Activated naive CD4-positive, alpha-beta T cell treated with anti-CD3 and anti-CD28 coated beads, Interleukin-2, amount 50 U/mL, for 72 hours (primary cell): ENCODE measurements at places on chromosomes 7 and 10.
A peak's percentile ranks its signal among the peaks of the same experiment; 100 is the strongest.

DNA sequence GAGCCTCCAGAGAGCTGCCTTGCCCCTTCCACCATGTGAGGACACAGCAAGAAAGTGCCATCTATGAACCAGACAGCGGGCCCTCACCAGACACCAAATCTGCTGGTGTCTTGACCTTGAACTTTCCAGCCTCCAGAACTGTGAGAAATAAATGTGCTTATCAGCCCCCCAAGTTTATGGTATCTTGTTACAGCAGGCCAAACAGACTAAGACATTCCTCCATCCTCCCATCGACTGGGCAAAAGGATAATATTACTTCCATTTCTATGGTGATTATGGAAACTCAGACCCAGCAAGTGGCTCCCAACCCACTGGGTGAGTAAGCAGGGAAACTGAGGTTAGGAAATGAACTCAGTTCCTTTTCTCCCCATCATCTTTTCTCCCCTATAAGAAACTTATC is 288.4 kb downstream of the KCNMA1 start:
- no peak for DNase-seq

GRCh38 chr10:64586934-64587503 is 1065.8 kb downstream of the REEP3 start:
- DNase-seq = no peak

GRCh38 chr7:111132833-111133232 is 41.9 kb downstream of the LRRN3 start:
- DNase-seq = no peak

DNA sequence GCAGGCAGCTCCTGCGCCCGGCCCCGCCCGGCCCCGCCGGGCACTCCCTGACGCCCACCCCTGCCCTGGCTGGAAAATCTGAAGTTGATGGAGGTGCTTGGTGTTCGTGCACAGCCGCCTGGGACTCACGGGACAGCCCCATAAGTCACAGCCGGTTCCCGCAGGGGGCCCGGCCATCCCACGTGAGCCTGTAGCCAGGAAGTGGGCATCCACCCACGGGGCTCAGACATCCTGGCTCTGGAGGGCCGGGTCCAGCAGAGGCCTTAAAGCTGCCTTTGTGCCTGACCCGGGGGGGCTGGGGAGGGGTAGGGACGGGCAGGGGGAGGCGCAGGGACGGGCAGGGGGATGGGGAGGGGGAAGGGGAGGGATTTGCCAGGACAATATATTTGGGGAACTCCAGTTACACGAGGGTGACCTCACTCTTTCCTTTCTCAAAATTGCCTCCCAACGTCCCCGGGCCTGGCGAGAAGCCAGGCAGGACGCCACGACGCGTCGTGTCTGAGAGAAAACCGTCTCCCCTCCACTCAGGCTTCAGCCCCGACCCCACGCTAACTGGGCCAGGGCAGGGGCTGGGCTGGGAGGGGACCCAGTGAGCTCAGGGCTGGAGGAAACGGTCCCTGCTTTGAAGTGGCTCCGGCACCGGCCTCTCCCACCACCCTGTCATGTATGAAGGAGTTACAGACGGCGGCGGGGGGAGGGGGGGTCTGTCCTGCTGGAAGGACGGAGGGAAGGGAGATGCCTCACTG is 82.1 kb upstream of the PDGFA start:
- peak; percentile 83 for DNase-seq

- DNase-seq = no peak
These were observed 362.9 kb downstream of the GFRA1 start for GRCh38 chr10:115909962-115910731.

- no peak for DNase-seq
These were observed 15.4 kb downstream of the PTPRN2 start for GRCh38 chr7:158572000-158572828.

GRCh38 chr10:43203448-43204041 is 63.3 kb downstream of the RASGEF1A start:
- peak; percentile 54 for DNase-seq

- DNase-seq = no peak
These were observed 94.1 kb upstream of the PCBD1 start for GRCh38 chr10:70982443-70982842.

DNA sequence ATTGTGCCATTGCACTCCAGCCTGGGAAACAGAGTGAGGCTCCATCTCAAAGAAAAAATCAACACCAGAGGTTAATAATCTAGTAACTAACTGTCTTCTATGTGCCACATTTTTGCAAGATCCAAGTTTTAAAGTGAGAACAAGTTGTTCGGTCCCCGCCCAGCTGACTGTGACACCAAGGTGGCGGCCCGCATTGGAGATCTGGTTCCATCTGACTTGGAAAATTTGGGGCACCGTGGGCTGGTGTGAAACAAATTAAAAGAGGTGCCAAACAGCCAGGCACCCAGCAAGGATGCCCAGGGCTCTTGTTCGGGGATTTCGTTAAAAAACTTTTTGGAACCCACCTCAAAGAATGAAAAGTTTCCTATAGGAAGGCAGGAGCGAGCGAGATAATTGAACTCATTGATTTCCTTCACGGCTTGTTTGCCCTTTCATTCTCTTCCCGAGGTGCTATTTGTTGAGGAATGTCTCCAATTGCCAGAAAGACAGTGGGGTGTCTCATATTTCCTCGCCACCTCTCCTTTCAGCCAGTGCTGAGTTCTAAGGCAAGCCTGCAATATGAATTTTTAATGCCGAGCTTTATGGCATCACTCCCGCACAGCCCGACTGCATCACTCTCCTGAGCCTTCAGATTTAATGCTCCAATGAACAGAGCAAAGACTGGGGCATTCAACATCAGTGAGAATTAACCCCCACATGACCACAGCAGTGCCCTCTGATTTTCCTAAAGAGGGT is 156.9 kb upstream of the SH2B2 start:
- no peak for DNase-seq

- peak; percentile 84 for DNase-seq
These were observed 2.1 kb downstream of the VIM start for GRCh38 chr10:17229967-17230682.

DNA sequence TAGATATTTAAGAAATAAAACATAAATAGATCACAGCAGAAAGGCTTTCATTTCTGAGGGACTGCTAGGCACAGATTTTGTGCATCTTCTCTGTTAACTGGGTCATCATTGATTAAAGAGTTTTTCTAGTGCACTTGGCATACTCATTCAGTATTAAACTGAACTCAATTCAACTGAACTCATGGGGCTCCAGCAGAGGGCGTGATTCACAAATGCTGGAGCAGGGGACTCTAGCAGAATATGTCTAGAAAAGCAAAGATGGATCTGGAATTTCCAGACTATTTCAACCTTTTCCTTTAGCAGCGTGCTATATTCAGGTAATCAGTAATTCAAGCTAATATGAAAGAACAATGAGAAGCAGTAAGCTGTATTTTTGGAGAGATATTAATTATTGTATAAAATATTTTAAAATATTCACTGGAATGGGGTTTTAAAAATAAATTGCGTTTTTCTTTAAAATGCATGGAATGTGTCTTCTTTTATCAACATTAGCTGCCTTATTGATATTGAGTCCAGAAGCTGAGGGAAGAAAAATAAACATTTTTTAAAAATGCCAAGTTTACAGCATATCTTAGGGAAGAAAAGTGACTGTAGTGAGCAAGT is 296.8 kb upstream of the CACNA2D1 start:
- DNase-seq = no peak

- DNase-seq = no peak
These were observed 68.4 kb downstream of the RALA start for GRCh38 chr7:39691821-39692220.

DNA sequence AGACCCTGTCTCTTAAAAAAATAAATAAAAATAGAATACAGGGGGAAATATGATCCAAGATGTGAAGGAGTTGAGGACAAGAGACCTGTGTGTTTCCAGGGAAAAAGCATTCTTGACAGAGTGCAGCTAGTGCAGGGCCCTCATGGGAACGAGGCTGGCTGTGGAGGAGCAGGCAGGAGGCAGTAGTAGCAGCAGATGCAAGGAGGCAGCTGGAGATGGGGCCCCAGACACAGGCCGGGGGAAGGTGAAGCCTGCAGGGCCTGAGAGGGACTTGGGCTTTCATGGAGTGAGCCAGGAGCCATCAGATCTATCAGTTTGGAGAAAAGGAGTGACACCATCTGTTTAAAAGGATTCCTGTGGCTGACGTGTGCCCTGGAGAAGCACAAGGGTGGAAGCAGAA is 71.4 kb upstream of the ZNF438 start:
- no peak for DNase-seq

GRCh38 chr10:122255509-122256301 is 15.4 kb upstream of the BTBD16 start:
- no peak for DNase-seq

DNA sequence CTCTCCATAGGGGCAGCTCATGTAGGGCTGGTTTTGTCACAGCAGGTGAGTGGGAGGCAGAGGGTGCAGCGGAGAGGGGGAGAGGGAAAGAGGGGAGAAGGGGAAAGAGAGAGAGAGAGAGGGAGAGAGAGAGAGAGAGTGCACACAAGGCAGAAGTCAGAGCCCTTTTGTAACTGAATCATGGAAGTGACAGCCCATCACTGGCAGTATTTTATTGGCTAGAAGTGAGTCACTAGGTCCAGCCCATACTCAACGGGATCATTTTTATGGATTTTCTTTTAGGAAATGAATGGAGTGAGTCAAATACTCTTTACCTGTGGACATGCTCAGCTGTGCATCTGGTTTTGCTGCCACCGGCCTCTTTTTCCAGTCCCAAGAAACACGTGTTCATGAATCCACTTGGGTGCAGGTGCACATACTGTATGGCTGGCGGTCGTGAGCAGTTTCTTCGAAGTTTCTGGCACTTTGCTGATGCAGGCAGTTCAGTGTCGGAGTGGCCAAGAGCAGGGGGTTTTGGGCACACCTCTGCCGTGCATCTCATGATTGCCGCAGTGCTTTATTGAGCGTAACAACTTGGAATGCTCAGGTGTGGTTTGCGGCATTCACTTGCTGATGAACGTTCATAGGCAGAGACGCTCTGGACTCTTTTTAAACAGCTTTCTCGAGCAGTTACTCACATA is 40.3 kb downstream of the DOCK1 start:
- no peak for DNase-seq

GRCh38 chr7:86320889-86321288 is 322.8 kb upstream of the GRM3 start:
- no peak for DNase-seq

DNA sequence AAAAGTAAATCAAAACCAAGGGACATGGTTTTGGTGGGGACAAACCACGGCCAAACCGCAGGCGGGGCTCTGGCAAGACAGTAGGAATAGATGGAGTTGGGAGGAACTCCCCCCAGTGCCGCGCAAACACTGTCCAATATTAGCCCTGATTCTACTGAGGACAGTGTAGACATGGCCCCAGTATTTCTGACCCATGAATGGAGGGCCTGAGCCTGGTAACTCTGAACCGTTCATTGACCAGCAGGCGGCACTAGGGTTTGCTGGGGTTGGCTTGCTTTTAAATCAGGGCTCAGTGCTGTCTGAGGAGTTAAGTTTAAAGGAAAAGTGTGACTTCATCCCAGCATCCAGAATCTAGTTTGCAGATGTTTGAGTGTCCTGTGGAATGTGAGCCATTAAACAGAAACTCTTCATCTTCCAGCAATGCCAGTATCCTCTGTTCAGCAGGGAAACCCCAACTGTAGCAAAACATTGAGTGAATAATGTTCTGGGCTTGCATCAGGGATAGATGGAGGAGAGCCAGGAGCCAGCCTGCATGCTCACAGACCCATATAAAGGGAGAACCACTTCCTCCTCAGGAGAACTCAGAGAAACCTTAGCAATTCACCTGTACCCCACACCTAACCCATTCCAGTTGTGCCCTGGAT is 147.4 kb upstream of the PRSS58 start:
- DNase-seq = no peak
